ENCODE measurements at places on chromosomes 5 and 9.

GRCh38 chr9:135662758-135663450 lies at the start of gene LCN9:
Gene LCN9, plus strand, starts transcription at chr9:135663309. Its CDS starts 13 bp downstream, at chr9:135663322.
- no peak for DNase-seq

DNA sequence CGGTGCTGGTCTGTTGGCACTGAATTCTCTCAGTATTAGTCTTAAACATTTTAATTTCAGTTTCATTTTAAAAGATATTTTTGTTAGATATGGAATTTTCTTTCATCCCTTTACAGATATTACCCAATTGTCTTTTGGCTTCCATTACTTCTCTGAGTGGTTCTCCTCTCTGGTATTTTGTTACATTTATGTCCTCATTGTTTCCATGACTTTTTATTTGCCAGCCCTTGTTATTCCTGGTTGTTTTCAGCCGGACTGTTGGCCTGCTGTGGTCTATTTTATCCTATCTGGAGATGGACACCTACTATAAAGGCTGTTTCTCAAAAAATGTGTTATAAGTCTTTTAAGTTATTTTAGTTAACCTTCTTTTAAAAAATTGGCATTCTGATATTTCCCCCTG lies 117.2 kb downstream of the ARHGEF28 start:
- DNase-seq = no peak

GRCh38 chr5:68875351-68875750 lies 218.5 kb upstream of the SLC30A5 start:
- DNase-seq = peak; percentile 9

- DNase-seq = no peak
These were observed 734.9 kb downstream of the DTWD2 start for GRCh38 chr5:118253225-118254061.

- DNase-seq = no peak
These were observed 215.6 kb downstream of the SYK start for GRCh38 chr9:91017245-91017644.

DNA sequence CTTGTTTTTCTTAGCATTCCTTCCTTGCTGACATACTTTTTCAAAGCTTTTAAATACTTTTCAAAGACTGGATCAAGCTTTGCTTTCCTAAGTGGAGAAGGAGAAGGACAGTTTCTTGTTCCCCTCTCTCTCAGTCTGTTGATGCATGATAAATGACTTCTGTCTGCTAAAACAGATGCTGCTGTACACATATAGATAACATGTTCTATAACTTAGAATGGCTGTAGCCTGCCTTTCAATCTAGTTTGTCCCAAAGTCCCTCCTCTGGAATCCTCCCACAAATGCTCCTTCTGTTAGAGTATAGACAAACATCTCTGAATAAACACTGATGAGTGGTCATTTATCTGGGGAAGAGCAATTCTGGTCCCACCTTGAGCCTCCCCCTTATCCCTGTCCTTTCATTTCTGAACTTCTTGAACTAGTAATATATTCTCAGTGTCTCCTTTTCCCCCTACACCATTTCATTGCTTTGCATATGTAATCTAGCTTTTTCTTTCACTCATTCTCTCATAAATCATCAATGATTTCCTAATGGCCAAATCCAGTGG lies 5.4 kb upstream of the HEMGN start:
- DNase-seq = no peak

GRCh38 chr9:69675563-69675962 lies 3.4 kb upstream of the APBA1 start:
- no peak for DNase-seq

GRCh38 chr9:111482694-111483438 lies 1.3 kb downstream of the ECPAS start:
- DNase-seq = peak; percentile 79

DNA sequence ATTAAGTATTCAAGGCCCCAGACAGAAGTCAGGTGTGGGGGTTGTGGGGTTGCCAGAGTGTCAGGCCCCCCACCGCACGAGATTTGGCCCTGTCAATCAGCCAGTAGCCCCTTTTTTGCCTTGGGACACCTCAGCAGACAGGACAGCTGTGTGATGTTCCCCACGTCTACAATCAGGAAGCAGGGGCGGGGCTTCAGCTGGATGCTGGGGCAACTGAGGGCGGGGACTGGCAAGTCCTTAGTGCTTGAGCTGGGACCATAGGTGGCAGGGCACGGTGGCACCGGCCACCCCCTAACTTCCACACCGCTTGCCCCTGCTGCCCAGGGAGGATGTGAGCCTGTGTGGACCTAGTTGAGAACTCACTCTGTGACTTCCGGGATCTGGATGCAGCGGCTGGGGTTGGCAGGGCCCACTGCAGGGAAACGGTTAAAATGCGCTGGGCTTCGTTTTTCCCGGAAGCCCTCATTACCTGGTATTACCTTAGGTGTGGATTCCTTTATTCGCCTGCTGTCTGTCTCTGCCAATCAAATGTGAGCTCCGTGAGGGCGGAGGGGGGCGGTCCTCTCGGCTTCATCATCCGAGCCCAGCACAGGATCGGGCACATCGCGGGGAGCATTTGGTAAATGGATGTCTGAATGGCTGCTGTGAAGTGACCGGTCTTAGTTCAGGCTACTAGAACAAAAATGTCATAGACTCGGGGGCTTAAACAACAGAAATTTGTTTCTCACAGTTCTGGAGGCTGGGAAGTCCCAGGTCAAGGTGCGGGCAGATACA lies 7.5 kb upstream of the GTF3C5 start:
- peak; percentile 72 for DNase-seq

DNA sequence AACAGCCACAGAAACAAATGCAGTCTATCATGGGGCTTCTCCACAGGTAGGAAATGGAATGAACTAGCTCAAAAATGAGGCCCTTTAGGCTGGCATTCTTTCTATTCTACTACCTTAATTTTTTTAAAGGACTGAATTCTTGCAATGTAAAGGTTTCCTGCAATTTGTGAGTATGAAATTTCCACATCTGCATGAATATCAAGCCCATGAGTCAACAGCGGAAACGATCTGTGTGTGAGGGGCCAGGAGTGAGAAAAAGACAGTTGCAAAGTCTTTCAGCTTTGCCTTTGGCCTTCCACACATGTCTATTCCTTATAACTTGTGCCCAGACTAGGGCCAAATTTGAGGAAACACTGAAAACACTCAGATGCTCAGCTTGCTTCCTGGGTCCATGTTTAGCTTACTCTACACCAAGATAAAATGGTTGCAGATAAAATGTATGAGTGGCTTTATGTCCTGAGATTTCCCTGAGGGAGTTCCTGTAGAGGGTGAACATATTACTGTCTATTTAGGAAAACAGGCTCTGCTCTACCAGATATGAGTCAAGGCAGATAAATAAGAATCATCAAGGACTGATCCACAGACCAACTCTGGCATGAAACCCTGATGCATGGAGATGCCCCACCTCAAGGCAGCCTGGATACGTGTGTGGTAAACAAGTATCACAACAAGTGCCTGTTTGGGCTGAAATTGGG lies 46.5 kb downstream of the RETREG1 start:
- no peak for DNase-seq

DNA sequence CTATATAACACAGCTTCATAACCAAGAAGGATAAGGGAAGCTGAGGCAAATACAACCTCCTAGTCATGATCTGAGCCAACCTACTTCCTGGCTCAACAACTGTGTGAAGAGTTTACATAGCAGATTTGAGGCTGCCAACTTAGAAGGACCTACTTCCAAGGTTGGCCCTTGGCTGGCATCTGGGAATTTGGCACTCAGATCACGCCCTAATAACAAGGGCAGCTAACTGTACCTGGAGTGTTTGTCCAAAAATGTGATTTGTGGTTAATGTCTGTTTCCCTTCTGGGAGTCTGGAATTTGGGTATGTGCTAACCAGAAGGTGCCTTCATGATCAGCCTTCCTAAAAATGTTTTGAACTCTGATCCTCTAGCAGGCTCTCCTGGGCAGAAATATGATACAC lies 287.2 kb downstream of the CAAP1 start:
- no peak for DNase-seq

GRCh38 chr5:115246361-115246991 lies 16.2 kb downstream of the PGGT1B start:
- no peak for DNase-seq
